ENCODE measurements at places on chromosomes 1 and 21.
A peak's percentile ranks its signal among the peaks of the same experiment; 100 is the strongest.

- DNase-seq = no peak
Measured at GRCh38 chr1:101507547-101507971, 270.7 kb downstream of the S1PR1 start.

DNA sequence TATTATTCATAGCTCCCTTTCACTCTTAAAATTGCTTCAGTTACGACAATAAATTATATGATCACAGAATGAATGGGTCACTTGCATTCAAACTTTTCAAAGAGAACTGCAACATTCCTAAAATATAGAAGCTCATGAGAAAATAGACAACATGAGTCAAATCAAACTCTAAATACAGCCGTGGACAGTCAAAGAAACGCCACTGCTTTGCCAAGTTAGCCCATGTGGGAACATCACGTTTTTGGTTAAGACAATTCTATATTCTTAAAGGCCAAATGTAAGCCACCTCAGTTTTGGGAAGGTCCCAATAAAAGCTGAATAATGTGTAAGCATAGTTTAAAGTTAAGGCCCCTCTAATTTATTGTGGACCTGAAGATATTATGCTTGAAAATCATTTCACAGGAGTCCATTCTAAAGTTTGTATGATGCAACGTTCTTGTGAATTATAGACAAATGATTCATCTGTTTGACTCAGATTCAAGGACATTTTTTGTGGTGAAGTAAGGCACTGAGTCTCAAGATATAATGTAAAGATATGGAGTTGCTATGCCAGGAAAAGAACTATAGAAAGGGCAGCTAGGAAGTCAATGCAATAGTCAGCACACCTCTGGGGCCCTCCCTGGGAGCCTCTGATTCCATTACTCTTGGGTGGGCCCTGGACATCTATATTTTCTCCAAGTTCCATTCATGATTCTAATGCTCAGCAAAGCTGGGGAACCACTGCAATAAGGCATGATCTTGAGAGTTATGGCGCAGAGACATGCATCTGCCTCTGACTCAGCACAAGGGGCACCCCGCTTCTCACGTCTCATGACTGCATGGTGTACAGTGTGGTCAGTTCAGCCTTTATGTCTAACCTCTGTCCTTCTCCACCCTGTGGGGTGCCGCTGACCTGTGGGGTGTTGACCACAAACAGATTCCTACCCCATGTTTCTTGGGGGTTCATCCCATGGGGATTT lies 33.9 kb downstream of the ETS2 start:
- DNase-seq = no peak

GRCh38 chr21:36700971-36701755 lies 2.2 kb downstream of the SIM2 start:
- peak; percentile 87 for DNase-seq

DNA sequence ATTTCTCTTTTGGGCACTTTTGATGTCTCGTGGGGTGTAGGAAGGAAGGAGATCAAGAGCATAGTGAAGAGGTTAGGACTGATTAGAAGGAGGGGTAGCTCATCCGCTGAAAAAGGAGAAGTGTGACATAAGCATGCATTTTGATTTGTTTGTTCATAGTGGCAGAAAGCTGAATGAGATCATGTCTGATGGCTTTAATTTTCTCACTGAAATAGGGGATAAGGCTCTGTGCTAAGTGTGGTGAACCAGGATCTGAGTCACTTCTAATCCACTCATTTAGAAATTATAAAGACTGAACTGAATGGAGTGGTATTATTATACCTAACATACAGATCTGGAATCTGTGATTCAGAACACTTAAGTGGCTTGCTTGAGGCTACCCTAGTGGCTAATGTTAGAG lies 344.5 kb downstream of the PDE4B start:
- no peak for DNase-seq

- no peak for DNase-seq
Measured at GRCh38 chr1:21046132-21046531, 130.6 kb downstream of the EIF4G3 start.

GRCh38 chr1:59707178-59707791 lies 107.5 kb upstream of the HOOK1 start:
- DNase-seq = no peak

DNA sequence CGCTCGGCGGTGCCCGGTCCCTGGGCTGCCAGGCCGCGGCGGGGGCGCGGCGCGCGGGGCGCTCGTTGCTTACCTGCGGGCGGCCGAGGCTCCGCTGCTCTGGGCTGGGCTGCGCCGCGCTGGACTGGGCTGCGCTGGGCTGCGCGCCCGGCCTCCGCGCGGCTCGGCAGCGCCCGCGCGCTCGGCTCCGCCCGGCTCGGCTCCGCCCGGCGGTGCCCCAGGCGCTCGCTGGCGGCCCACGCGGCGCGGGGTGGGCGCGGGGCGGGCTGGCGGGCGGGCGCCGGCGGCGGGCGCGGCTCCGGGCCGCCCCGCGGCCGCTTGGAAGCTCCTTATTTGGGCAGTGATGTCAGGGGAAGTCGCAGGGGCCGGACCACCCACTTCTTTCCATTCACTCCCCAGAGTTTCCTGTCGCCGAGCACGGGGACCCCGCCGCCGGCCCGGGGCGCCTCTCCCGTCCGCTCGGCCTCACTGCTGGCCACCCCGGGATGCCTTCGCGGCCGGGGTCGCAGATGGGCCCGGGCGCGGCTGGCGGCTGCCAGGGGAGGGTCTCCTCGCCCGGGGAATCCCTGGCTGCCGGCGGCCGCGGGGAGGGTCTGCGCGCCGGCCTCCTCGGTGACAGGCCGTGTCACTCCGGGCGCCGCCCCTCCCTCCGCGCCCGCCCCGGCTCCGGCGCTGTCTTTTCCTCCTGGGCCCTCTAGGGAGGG lies 177.7 kb upstream of the EDN2 start:
- DNase-seq = peak; percentile 90

- DNase-seq = peak; percentile 66
Measured at GRCh38 chr1:61453111-61453961, 271.6 kb downstream of the TM2D1 start.

DNA sequence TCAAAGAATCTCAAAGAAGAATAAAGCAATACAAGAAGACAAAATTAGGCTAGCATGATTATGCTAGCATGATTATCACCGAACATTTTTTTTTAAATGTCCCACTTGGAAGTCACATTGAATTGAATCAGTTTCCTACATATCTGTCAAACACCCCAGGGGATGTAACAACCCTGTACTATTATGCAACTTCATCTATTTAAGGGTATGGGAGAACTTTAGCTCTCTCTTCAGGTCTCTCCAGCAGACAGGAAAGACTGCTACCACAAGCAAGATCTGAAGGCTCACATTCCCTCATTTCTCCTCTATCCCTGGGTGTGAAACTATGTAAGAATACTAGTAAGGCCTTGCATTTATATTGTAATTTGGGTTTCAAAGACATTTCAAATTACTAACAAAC lies 52.8 kb downstream of the EDEM3 start:
- DNase-seq = no peak

DNA sequence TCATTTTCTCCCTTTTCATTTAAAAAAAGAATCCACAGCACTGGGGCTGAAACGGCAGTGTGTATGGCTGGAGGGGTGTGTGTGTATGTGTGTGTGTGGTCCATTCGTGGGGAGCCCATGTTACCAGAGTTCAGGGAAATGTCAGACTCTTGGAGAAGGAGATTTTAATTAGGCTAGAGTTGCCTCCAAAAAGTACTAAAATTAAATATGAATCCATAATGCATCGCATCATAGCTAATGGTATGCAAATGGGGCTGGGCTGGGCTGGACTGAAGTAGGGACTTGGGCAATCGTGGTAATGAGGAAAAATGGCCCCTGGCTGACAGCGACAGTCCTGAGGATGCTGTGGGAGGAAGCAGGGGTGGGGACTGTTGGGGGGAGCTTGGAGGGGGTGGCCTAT lies 24.8 kb downstream of the GRIK3 start:
- no peak for DNase-seq

DNA sequence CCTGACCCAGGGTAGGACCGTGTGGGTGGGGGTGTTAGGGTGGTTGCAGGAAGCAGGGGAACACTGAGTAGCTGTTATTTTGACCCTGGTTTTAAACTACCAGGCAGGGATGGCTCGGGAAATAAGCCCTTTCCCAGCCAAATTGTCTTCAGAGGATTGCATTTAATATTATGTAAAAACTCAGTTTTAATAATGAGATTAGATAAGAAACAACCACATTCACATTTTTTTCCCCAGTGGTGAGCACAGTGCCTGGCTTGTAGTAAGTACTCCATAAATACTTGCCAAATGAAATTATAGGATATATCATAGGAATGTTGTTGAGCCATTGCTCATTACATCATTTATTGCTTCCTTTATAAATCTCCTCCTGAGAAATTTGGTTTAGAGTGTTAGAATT lies 3.1 kb upstream of the ACP6 start:
- no peak for DNase-seq

DNA sequence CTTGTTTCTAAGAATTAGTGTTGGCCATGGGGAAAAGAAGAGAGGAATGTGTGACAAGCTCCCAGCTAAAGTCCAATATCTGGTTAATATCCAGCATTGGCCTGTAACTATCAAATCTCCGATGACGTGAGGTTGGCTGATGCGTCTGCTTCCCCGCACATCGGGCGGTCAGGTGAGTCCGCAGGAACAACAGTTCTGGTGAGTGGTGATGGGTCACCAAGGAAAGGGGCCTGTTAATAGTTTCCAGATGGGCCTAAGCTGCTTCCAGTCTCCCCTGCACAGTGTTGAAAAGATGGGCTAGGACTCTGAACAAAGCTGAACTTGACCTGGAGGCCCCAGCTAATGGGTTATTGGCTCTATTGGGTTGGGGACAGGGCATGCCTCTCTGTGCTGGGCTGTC lies 193.1 kb upstream of the EDN2 start:
- DNase-seq = no peak

DNA sequence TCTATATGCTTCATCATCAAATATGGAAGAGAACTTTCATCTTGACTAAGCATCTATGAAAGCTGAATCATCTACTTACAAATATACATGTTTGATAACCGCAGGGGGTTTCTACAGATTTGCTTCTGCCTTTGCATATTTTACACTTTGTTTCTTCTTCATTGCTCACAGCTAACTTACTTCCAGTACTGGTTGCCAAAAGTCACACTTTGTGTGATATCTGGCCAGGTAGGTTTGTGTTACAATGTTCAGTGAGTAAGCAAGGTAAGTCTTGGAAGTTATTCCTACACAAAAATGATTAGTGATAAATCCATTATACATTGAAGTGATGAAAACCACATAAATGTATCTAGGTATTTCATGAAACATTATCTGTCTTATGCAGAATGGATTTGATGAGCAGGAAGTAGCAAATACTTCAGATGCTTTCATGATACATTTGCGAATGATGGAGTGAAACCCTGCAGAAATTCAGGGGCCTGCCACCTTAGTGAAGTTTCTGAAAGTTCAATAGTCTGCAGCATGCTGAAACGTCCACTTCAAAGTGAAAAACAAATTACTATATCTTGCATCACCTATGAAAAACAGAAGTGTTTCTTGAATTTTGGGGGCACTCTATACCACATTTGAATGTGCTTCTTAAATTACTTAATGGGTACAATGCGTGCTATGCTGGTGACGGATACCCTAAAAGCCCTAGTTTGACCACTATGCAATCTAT lies 187.3 kb downstream of the ATP6V1G3 start:
- DNase-seq = no peak

DNA sequence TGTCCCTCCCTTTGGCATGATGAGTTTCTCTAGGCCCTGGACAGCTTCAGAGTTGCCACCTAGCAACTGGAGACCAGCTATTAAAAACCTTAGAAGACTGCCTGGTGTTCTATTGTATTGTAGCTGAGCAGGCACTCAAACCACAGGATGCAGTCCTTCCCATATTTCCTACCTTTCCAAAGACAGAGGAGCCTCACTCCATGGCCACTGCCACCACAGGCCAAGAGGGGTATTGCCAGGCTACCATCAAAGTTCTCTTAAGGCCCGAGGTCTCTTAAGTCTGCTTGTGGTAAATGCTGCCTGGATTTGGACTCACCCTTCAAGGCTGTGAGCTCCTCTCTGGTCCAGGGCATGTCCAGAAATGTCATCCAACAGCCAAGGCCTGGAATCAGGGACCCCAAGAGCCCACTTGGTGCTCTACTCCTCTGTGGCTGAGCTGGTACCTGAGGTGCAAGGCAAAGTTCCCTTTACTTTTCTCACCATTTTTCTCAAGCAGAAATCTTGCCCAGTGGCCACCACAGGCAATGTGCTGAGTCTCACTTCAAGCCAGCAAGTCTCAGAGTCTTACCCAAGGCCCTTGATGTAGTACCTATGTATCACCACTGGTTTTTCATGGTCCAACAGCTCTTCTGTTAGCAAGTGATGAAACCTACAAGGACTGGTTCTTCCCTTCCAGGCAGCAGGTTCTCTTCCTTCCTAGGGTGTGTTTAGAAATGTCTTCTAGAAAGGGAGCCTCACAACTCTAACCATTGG lies 269.4 kb downstream of the AMY1C start:
- no peak for DNase-seq

GRCh38 chr1:6087377-6087772 lies 41.7 kb downstream of the KCNAB2 start:
- DNase-seq = peak; percentile 67

GRCh38 chr1:58454807-58455206 lies 91.7 kb downstream of the OMA1 start:
- no peak for DNase-seq

- DNase-seq = no peak
Measured at GRCh38 chr1:20402585-20403422, 83.2 kb downstream of the CAMK2N1 start.

DNA sequence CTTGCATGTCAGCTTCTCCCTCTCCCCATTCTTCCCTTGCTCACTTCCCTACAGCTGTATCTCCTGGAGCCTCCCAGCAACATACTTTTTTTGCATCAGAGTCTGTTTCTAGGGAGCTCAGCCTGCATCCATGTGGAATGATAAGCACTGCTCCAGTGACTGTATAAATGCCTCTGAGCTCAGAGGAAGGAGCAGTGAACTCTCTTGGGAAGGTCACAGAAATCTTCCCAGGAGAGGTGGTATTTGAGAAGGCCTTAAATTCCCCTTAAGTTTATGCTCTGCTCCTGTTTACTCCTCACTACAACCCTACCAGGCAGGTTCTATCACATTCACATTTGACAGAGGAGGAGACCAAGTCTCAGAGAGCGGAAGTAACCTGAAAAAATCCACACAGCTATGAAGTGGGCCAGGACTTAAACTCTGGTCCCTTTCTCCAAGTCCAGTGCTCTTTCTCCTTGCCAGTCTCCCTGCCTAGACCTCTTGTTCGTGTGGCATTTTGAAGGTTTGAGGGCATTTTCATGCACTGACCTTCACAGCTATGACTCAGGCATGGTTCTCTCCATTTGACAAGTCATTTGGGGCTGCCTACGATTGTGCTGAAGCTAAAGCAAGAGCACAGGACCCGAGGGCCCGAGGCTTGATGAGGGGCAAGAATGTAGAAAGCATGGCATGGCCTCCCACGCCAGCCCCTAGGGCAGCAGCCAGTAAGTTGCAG lies 5.6 kb upstream of the UBXN10 start:
- no peak for DNase-seq

- DNase-seq = no peak
Measured at GRCh38 chr1:24089743-24090555, 22.0 kb downstream of the MYOM3 start.

DNA sequence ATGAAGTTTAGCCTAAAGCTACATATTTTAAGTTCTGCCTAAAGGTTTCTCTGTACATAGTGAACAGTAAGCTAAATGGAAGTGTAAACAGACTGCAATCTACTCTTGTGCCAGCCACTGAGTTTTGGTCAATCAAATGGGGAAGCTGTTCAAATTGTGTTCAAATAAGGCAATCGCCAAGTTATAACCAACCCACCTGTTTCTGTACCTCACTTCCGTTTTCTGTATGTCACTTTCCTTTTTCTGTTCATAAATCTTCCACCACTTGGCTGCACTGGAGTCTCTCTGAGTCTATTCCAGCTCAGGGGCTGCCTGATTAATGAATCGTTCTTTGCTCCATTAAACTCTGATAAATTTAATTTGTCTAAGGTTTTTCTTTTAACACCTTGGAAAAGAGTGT lies 10.8 kb upstream of the THEM4 start:
- no peak for DNase-seq
